Karpas-422 (cell line): ENCODE measurements at places on chromosomes 2 and 18.

DNA sequence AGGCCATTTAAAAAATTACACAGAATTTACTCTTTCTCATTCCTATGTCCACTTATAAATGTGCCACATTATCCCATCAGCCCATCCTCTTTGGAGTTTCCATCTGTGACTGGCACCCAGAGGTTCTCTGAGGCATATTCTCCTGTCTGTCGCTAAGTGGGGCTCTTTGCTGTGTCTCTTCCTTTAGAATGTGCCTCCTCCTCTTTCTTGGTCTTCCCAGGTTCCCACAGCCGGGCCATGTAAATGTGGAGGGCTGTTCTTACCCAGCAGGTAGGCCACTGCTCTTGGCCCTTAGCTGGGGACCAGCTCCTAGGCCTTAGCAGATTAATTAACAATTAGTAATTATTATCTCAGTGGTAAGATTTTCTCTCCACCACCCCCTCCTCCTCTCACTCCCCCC is 167.0 kb downstream of the INSIG2 start:
- no peak for DNase-seq

DNA sequence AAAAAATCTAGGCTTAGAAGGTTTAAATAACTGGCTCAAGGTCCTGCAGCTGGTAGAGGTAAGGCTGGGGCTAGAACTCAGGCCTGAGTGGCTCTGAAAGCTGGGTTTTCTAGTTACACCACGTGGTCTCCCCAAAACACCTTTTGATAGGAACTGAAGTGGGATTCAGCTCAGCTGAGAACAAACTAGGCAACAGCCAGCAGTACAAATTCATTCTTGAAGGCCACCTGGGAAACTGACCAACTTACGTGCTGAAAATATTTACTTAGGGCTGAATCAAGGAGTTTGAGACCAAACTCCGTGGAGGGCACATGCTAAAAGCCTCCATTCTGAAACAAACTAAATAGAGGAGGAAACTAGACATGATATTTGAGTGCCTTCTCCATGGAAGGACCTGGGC is 67.2 kb downstream of the AOX1 start:
- no peak for DNase-seq

- no peak for DNase-seq
Measured at GRCh38 chr2:173136599-173136998, 61.0 kb downstream of the MAP3K20 start.

DNA sequence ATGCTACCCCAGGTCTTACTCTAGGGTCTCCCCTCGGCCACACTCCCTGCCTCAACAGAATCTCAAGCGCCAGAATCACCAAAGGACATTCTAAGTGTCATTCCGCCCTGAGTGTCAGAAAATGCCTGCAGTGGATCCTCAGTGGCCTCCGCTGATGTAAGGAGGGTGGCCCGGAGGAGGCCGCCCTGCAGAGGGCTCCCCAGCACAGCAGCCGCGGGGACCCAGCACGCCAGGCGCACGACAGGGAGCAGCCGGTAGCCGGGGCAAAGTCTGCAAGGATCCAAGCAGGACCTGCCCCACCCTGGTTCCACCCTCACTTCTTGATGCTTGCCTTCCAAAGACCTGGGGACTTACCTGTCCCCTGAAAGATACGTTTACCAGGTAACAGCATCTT is 54.2 kb upstream of the ID2 start:
- no peak for DNase-seq

GRCh38 chr2:150027164-150027563 is 439.6 kb upstream of the MMADHC start:
- DNase-seq = no peak

DNA sequence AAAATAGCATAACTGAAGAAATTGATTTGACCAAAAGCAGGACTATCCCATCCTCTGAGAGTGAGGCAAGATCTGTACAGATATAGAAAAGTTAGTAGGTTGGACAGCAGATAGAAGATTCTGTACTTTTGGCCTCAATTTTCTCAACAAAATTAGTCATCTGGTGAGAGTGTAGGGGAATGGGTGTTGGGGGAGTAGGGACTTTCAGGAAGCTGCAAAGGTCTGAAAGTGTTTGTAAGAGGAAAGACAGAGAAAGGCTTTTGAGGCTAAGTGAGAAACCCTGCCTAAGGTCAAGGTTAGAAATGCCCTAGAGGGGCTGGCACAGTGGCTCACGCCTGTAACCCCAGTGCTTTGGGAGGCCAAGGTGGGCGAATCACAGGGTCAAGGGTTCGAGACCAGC is 40.3 kb downstream of the DAPL1 start:
- no peak for DNase-seq

DNA sequence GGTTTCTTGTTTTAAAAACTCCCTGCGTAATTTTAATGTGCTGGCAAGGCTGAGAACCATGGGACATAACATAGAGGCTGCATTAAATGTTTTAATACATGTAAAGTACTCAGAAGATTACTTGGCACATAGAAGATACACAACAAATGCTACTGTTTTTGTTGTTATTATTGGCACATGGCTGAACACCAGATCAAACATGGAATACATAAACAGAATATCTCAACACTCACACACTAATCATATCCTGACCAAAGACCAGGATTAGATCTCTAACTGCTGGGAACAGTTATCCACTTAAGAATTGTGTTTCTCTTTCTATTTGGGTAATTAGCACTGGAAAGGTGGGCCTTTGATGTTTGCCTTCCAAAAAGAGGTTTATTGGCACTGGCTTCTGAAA is 69.3 kb downstream of the KCNE4 start:
- no peak for DNase-seq

DNA sequence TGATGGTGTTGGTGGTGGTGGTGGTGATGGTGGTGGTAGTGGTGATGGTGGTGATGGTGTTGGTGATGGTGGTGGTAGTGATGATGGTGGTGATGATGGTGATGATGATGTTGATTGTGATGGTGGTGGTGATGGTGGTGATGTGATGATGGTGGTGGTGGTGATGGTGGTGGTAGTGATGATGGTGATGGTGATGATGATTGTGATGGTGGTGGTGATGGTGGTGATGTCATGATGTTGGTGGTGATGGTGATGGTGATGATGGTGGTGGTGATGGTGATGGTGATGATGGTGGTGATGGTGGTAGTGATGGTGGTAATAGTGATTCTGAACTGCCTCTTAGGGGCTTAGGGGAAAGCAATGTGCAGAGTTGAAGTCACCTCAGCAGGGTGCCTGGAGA is 760.7 kb downstream of the GALR1 start:
- no peak for DNase-seq

- DNase-seq = no peak
Measured at GRCh38 chr2:112996635-112997034, 8.6 kb upstream of the IL36A start.

GRCh38 chr2:183610724-183611123 is 486.5 kb downstream of the NUP35 start:
- DNase-seq = no peak

- DNase-seq = no peak
Measured at GRCh38 chr2:117853873-117854272, 39.4 kb downstream of the DDX18 start.

DNA sequence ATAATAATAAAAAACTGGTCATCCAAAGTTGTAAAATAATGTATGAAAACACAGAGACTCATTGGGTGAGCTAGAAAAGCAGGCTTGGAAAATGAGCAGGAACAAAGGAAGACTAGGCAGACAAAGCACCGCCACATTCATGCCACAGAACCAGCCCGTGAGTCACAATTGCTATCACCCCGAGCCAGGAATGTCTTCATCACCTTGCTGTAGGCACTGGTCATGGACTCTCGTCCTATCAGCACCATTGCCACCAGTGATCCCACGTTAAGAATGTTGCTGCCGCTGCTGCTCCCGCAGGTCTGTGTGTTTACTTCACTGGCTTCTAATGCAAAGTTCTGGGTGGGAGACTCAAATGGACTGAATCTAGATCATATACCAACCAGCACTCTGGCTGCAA is 417.9 kb downstream of the PID1 start:
- DNase-seq = no peak

GRCh38 chr2:66852953-66853352 is 418.0 kb downstream of the MEIS1 start:
- no peak for DNase-seq

DNA sequence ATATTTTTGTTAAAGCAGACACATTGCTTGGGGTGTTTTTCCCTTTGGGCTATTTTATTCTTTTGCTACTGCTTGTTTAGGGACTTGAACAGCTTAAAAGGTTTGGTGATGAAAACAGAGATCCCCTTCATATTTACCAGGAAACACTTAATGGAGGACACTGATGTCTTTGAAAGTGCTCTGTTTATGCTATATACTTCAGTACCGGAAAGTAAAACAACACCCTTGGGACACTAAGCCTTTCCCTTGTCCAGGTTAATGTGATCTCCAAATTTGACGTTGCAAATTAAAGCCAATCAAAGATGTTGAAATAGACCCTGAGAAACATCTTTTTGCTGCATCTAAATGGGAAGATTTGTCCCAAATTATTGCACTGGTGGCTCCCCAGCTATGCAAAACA is 564.6 kb upstream of the PKDCC start:
- DNase-seq = no peak

- DNase-seq = no peak
Measured at GRCh38 chr18:22951823-22952222, 18.7 kb downstream of the RBBP8 start.

- no peak for DNase-seq
Measured at GRCh38 chr18:42363446-42364441, 408.7 kb downstream of the PIK3C3 start.

GRCh38 chr2:117674172-117674571 is 140.3 kb upstream of the DDX18 start:
- DNase-seq = peak; percentile 44

GRCh38 chr2:217168496-217168895 is 308.6 kb upstream of the TNP1 start:
- DNase-seq = no peak

GRCh38 chr2:19600982-19601381 is 242.6 kb upstream of the OSR1 start:
- DNase-seq = no peak

GRCh38 chr2:101306410-101306809 is 2.1 kb downstream of the RNF149 start:
- no peak for DNase-seq

DNA sequence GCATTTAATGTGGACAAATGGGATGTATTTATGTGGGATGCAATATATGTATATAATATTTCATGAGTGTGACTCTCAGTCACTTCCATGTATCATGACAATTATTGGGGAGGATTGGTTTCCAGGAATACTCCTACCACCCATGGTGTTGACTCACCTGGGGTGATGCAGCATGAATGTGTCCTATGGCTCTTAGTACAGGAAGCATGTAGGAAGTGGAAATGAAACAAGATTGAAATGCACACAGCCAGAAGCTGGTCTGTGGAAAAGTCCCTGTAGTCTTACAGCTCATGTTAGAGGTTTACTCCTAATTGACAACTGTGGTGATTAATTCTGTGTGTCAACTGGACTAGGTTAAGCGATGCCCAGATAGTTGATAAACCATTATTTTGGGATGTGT is 89.3 kb upstream of the HAAO start:
- DNase-seq = no peak

DNA sequence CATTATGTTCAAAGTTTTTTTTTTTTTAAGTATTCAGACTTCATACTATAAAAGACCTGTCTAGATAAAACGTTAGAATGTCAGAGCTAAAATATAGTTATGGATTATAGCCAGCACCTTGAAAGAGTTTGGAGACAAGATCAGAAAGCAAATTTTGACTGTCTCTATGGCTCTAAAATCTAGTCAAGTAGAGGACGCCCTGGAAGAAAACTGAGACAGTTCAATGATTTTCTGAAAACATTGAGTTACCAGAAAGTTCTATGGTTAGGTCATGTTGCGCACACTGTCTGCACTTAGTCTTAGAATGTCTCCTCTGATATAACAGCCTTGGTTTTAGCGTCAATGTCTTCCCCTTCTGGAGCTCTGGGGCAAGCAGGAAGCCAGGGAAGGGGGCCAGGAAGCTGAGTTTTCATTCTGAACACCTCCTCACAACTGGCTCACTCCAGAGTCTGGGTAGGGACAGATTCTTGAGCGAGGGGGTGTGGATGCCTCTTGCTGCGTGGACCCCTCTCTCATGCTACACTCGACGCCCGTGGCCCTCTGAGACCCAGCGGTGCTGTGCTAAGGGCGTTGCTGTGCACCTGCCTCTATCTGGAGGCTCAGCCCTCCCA is 99.5 kb downstream of the RNF144A start:
- no peak for DNase-seq

- DNase-seq = peak; percentile 96
Measured at GRCh38 chr2:64606479-64607363, 47.0 kb downstream of the SERTAD2 start.

DNA sequence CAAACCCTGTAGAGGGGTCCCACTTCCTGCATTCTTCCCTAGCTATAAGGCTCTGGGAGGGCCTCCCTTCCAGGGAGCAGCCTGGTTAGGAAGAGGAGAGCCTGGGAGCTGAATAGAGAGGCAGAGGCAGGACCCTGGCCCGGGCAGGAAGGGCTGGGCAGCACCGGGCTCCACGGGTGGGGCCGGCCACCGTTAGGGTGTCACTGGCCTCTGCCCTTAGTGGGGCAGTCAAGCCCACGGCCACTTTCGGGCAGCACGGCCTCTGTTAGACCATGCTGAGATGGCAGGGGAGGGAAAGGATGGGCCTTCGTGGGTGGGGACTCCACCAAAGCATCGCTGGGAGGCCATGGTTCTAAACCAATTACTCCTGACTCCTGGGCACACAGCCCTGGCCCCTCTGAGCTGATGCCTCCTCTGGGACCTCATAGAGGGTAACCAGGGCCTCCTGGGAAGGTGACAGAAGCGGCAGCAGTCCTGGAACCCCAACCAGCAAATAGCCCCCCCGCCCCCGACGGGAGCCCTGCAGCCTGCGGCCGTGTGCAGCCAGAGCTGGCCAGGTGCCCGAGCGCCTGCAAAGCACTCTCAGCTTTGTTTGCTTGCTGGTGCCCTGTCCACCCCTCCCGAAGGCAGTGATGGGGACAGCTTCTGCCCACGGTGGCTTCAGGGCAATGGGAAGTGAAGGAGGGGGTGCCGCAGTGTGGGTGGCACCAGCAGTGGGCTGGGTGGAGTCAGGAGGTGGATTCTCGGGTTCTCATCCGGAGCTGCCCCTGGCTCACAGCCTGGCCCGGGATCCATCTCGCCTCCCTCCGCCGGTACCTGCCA is 16.3 kb upstream of the HPCAL1 start:
- DNase-seq = no peak

- peak; percentile 46 for DNase-seq
Measured at GRCh38 chr2:171652416-171652785, 34.9 kb upstream of the DYNC1I2 start.
